ENCODE measurements at places on chromosomes 2 and 18.

GRCh38 chr2:85213901-85214512 is 80.8 kb downstream of the TCF7L1 start:
- DNase-seq: no peak

- no peak for DNase-seq
These were observed 32.8 kb downstream of the NRP2 start for GRCh38 chr2:205714789-205715720.

DNA sequence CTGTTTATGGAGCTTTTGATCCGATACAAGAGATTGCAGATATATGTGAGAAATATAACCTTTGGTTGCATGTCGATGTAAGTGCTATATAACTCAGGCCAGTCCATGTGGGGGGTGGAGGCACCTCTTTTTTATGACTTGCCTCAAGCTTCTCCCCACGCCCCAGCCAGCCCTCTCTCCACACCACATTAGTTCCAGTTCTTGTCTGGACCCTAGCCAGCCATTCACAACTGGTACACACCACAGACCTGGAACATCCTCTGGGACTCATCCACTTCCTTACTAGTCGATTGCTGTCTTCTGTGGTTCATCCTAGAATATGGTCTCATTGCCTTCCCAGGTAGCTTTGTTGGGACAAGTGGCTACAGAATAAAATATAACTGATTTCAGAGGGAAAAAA is 31.0 kb downstream of the GAD1 start:
- no peak for DNase-seq

GRCh38 chr2:161159456-161160225 is 587 bp upstream of the TANK start:
- no peak for DNase-seq

- no peak for DNase-seq
These were observed 23.2 kb upstream of the ACVR1 start for GRCh38 chr2:157899125-157899839.

DNA sequence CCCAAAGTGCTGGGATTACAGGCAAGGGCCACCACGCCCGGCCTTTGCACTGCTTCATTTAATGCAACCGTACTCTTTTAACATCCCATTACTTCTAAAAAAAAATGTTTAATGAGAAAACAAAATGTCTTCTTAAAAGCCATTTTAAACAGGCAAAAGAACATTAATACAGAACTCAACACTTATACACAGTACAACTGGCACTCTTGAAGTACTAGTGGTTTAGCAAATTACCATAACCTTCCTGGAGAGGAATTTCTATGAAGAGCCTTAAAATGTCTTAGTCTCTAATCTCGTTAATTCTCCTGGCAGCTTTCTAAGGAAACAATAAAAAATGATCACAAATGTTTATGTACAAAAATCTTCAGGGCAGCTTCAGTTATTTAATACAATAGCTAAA is 5.9 kb downstream of the IWS1 start:
- no peak for DNase-seq

- no peak for DNase-seq
These were observed 4.4 kb upstream of the METTL21A start for GRCh38 chr2:207629553-207629952.

DNA sequence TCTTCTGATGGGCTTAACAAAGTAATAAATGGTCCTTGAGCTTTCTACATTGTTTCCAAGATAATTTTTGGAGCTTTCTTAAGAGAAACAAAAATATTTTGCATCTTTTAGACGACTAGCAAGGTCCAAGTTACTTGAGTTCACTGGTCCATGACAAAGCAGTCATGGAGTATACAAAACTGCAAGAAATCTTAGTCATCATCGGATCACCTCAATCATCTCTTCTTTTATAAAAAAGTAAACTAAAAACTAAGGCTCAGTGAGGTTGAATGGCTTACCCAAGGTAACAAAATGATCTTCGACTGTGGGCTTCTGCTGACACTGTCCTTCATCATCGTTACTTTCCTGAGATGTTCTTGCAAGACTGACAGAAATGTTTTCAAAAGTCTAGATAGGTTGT is 11.9 kb downstream of the FIGN start:
- no peak for DNase-seq

DNA sequence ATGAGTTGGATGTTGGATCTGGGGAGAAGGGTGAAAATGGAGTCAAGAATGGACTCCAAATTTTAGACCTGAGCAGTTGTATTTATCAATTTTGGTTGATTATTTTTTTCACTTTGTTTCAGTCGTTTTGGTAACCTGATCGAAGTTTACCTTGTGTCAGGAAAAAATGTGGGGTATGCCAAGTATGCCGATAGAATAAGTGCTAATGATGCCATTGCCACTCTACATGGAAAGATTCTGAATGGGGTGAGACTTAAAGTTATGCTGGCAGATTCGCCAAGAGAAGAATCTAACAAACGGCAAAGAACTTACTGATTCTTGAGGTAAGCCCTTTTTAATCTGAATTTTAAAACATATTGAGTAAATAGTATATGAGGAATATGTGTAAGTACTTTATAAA is 13.6 kb downstream of the RBM45 start:
- DNase-seq: no peak

DNA sequence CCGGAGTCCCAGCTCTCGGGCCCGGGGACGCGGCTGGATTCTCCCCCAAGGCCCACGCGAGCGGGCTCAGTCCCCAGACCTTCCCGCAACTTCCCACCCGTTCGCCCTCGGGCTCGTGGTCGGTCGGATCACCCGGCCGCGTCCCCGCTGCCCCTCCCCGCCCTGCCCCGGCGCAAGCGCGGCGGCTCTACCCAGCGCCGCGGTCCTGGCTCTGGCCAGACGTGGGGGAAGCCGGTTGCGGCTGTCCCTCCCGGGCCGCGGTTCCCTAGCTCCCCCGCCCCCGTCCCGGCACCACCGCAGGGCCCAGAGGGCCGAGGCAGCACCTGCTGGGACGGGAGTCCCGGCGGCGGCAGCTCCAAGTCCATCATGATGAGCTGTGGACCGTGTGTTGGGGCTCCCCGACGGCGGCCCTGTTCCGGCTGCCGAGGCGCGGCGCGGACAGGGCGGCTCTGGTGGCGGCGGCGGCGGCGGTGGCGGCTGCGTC is 276 bp downstream of the NFE2L2 start:
- no peak for DNase-seq

DNA sequence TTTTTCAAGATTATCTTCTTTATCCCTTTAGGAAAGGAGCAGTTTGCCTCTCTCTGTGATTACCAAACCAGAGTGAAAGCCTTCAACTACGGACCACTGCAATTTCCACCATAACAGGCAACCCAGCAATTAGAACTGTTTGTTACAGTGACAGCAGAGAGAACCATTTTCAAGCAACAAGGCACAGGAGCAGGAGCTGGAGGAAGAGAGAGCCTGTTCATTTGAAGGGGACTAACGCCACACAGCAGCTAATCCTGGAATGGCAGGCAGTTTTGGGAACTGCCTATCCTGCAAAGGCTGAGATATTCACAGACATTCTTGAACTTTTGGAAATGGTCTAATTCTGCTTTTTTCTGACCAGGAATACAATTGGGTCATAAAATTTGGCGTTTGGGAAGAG is 1541.9 kb upstream of the PIK3C3 start:
- DNase-seq: peak; percentile 34

GRCh38 chr18:24009651-24010333 is 4.8 kb upstream of the TTC39C start:
- DNase-seq: no peak

DNA sequence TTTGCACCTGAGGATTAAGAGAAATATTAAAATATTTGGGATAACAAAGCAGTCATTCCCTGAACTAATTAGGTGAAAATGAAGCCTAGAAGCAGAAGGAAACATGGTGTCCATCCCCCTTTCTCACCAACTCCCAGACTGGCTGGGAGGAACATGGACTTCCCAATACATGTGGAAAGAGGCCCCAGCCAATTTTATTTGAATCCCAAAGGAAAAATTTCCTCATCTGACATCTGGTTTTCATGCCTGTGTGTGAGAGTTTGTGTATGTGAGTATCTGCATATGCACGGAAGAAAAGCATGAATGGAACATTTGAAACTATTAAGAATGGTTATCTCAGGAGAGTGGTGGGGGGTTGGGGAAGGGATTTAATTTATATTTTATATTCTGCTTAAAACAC is 84.3 kb downstream of the COPS8 start:
- DNase-seq: no peak

DNA sequence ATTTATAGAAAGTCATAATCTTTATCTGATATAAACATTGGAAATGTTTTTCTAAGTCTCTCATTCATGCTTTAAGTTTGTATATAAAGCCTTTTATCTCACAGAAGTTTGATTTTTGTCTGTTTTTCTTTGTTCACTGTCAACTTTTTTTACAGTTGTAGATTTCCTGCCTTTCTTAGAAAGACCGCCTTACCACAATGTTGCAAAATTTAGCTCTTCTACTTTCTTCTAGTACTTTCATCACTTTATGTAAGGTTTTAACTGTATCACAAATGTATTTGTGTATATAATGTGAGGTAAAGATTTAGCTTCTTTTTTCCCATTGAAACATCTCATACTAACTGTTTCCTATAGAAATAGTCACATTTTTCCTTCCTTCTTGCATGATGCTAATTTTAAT is 136.1 kb downstream of the DNAH6 start:
- DNase-seq: no peak

DNA sequence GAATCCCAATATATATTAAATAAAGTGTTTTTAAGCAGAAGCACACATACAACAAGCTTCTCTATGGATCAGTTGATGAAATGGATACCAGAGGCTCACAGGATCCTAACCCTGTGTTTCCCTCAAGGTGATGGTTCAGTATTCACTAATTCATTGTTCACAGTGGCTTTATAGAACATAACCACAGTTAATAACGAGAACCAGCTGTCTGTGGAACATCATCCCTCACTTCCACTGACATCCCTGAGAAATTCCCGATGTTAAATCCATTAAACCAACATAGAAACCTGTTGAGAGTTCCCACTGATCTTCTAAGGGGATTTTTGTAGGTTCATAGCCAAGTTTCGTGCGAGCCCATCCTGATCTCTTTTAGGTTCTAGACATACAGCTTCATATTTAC is 29.0 kb downstream of the CCDC195 start:
- no peak for DNase-seq

DNA sequence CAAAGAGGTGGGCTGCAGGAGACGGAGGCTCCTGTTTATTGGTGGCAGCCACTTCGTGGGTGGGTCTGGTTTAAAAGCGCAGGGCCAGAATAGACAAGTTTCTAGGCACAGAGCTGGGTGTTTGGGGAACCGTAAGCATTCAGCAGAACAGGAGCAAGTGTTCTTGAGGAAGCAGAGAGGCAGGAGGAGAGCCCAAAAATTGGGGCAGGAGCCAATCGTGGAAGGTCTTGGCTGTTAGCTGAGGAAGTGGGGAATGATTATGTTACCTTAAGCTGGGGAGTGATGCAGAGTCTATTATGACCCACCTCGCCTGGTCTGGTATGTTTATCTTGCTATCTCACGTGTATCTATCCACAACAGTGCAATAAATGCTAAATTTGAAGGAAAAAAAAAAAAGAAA is 64.3 kb upstream of the ATL2 start:
- no peak for DNase-seq

DNA sequence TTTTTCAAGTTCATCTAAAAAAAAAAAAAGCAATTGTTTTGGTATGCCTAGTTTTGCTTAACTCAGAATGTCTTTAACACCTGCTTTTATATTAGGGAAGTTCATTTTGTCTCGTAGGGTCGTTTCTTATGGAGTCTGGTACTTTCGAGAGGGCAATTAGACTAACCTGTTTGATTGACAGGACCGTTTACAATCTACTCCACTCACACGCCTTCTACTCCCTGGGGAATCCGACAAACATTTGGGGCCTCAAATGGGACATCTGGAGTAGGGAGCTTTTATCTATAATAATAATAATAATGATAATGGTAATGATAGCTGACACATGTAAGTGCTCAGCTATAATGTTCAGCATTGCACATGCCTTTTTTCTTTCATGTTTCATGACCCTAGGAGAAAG is 261.6 kb upstream of the RASGRP3 start:
- no peak for DNase-seq

DNA sequence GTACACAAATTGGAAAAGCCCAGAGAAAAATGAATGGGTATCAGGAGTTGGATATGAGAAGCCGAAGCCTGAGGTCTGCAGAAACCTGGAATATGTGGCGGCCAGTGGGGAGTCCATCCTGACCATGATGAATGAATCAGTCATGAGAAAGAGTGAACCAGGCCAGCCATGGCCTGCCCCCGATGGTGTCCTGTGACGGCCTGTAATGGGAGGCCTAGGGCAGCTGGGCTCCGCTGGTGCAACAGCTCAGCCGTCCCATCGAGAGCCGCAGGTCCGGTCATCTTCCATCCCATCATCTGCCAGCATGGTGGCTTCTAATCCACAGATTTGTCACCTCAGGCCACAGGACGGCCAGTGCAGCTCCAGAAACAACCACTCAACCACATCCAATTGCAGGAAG is 116.4 kb downstream of the PDCL3 start:
- no peak for DNase-seq

DNA sequence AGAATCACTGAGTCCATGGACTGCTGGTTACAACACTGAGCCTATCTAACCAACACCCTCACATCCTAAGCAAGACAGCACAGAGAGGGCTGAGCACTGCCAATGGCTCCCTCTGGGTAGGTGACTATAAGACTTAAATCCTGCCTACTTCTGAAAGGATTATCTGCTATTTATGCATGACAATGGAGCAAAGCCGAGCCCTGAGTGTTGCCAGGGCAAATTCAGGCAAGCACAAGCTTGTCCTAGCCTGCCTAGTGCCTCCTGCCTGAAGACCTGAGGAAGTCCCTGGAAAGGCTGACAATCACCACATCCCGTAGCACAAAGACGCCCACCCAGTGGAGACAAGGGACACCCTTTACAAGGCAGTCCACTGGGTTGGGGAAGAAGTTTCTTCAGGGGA is 129.7 kb downstream of the OSR1 start:
- no peak for DNase-seq

GRCh38 chr18:37207343-37207742 is 358.3 kb downstream of the CELF4 start:
- no peak for DNase-seq
